Right lobe of liver (tissue), 6 donors: ENCODE measurements at places on chromosomes 2 and 18.
A peak's percentile ranks its signal among the peaks of the same experiment; 100 is the strongest.

DNA sequence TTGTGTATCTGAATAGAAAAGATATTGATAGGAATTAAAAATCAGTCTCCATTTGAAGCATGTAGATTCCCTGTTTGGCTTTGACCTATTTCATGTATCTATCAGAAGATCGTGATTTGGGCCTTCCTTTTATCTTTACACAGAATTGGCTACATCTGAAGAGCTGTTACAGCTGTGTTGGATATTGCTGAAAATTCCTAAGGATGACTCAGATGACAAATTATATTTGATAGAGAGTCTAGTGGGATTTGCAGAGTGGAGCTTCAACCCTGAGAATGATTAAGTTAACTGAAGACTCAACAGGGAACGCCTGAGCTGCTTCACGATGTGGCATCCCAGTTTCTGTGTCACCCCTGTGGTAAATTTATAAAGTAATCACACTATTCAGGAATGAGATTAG, 4.9 kb upstream of the COL3A1 start:
- DNase-seq: no peak

DNA sequence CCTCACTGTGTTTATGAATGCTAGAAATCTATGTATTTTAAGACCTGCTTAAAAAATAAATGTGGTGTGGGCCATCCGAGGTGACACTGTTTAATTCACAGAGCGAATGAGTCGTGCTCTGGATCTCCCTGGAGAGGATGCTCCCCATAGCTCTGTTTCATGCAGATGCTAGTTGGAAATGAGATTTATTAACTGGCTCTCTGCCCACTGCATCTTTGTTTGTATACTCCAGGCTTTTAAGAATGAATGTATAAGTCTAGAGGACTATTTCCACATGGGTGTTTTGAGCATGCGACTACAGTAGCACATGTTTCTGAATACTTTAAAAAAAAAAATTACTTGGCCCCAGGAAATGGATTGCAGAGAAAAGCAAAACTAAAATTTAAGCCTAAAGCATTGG, 3.9 kb downstream of the MAPRE2 start:
- DNase-seq: no peak

GRCh38 chr2:151943461-151943860, 115.2 kb upstream of the ARL5A start:
- no peak for DNase-seq

DNA sequence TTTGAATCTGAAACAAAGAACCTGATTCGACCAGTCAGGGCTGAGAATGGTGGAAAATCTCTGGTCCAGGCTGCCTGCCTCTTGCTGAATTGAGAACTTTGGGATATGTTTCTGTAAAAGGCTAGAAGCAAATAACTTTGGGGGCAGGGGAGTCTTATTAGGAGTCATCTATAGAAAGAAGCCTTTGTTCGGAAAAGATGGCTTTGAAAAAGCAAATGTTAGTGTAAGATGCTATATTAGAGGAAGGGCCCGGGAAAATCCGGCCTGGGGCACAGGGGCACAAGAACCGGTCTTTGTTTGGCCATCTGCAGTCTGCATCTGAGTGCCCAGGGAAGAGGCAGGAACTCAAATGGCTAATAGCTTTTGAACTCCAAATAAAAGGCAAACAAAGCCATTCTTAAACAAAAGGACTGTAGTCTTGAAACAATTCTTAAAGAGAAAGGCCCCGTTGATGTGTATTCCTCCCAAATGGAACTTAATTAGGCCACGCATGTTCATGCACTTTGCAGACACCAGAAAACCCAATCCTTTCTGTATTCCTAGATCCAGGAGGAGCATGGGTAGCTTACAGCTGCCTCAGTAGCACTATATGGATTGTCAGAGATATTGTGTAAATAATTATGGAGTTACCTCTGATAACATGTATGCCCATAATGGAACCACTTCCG, 180.0 kb upstream of the ARL4C start:
- DNase-seq: no peak

- DNase-seq: no peak
These were observed 166.7 kb downstream of the SH3RF3 start for GRCh38 chr2:109295781-109296117.

GRCh38 chr2:191539068-191539467, 138.9 kb upstream of the NABP1 start:
- no peak for DNase-seq

DNA sequence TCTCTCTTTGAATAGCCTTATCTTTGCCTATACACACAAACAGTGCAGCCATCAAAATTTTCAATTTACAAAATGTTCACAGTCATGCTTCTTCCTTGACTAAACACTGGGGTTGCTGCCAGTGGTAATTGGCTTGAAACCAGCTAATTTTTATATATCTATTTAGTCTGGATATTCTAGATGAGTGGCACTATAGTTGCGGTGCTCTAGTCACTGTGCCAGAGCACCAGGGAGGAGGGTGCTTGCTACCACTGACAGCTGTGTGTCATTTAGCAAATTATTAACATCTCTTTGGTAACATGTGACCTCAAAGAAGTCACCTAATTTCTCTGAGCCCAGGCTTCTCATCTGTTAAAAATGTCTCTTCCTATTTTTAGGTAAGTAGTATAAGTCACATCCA, 130.4 kb downstream of the MEIS1 start:
- no peak for DNase-seq

DNA sequence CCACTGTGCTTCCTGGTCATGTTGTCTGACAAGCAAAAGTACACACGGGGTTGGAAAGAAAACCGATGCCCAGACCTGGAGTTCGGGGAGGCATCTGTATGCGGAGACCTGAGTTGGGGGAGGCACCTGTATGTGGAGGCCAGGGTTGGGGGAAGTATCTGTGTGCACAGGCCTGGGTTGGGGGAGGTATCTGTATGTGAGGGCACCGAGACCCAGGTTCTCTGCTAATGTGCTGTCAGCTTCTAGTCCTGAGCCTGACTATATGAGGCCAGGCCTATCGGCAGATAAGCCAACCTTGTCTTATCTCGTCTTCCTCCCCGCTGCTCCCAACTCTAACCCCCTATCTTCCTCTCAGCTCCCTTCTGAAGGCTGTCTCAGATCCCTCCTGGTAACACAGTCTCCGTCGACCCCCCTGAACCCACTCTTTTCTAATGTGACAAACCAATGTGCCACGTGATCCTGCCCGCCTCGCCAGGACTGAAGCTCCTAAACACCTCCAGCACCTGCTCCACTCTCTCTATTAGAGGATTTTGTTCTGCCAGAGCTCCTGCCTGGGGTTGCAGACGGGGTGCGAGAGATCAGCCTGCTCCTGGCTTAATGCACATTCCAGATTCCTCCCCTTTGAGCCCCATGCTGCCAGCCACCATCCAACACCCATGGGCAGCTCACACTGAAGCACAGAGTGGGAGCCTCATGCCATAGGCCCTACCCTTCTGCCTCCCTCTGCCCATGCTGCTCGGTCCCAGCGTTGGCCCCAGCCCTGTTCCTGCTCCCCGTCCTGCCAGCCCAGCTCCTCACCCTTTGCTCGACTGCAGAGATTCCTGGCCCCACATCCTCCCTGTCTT, 188.4 kb downstream of the SH3BP4 start:
- no peak for DNase-seq

- no peak for DNase-seq
These were observed 106.2 kb downstream of the COBLL1 start for GRCh38 chr2:164735309-164735919.

DNA sequence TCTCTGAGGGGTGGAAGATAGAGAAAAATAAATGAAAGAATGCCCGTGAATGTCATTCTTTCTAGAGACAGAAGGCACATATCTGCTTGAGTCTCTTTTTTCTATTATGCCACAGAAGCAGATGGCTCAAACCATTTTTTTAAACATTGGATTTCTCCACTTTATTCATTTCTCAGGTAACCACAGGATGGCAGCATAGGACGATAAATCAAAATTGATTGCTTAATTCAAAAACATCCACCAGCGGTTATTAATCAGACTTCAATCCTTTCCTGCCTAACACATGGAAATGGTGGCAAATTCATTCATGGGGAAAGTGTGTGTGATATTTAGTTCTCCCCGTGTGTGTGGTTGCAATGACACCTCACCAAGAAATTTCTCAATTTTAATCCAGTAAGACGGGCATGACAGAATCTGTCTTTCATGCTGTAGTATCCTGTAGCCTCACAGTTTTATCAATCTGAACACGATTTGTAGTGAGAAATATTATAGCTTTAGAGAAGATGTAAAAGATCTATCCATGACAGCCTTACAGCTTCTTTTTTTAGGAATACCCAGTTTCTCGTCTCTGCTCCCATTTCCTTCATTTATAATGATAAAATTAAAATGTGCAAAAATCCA, 72.2 kb downstream of the DSC3 start:
- DNase-seq: no peak

DNA sequence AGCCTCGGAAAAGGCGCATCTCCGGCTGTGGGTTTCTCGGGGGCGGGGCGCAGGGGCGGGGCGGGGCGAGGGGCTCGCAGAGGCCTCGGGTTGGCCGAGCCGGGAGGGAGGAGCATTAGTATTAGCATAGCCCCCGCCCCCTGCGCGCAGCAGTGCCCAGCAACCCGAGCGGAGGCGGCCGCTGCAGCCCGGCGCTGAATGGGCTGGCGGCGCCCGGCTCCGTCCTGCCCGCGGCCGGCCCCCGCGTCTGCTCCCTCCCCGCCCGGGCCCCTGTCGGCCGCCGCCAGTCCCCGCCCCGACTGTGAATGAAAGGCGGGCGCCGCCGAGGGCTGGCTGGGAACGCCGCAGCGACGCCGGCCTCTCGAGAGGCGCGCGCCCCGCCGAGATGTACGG, at the start of gene EFR3B:
Gene EFR3B (plus strand): TSS at position 149 of the 393 bp plus-strand sequence. CDS start 237 bp downstream, at position 386.
- DNase-seq: peak; percentile 97

GRCh38 chr2:189698020-189698887, 23.8 kb downstream of the ANKAR start:
- DNase-seq: peak; percentile 63

- peak; percentile 89 for DNase-seq
These were observed at the start of gene RTKN for GRCh38 chr2:74441690-74442482. Gene RTKN, minus strand, starts transcription at chr2:74441937. Its CDS starts 121 bp downstream, at chr2:74441816.

DNA sequence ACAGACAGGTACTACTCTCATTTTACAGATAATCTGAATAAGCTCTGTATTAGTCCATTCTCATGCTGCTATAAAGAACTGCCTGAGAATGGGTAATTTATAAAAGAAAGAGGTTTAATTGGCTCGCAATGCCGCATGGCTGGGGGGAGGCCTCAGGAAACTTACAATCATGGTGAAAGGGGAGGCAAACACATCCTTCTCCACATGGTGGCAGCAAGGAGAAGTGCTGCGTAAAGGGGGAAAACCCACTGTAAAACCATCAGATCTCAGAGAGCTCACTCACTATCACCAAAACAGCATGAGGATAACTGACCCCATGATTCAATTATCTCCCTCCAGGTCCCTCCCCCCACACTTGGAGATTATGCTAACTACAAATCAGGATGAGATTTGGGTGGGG, 254.4 kb downstream of the KCNE4 start:
- no peak for DNase-seq

- DNase-seq: no peak
These were observed 225.4 kb downstream of the LOXHD1 start for GRCh38 chr18:46431522-46432171.

GRCh38 chr2:15038366-15039364, 406.1 kb downstream of the LRATD1 start:
- DNase-seq: no peak

- no peak for DNase-seq
These were observed 13.6 kb downstream of the EFR3B start for GRCh38 chr2:25055376-25055920.

GRCh38 chr2:171550613-171551012, 28.3 kb downstream of the CYBRD1 start:
- DNase-seq: no peak

DNA sequence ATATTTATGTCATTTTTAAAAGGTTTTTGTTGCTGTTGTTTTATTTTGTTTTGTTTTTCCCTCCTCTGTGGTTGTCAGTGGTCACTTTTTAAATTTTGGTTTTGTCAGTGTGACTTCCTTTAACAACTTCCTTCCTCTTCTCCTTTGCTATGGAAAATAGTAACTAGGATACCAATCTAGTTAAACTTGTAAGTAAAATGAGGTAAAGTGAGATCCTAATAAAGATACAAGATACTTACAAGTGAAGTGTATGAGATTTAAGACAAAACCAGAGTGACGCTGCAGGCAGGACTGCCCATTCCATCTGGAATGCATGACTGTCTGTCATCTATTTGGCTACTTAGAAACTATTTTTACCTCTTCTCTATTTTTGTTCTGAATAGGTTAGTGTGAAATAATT, 30.6 kb upstream of the CREB1 start:
- DNase-seq: no peak

DNA sequence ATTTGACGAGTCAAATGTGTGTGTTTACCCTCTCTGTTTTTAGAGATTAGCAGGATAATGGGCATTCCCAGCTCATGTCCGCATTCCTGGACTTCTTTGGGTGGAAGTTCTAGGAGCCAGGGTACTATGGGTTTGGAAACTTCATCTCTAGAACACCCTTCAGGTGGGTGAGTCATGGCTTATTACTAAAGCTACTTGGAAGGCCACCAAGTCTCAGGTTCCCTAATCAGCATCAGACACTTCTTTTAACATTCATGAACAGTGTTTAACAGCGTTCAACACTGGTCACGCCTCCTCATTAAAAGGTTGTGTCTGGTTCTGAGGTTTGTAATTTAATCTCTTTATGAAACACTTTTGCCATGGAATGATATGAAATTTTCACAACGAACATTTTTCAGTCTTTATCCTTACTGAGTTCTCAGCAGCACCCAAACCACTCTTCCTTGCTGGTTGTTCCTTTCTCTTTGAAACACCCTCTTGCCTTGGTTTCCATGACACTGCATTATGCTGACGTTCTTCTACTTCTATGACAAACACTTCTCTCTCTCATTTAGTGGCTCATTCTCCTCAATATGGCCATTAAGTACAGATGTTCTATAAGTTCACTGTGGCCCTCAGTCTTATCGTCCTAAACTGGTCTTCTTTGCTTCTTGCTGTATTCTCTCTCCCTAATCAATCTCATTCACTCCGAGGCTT, 49.3 kb downstream of the MMADHC start:
- no peak for DNase-seq

- DNase-seq: no peak
These were observed 164.1 kb upstream of the CELF4 start for GRCh38 chr18:37729716-37730115.

DNA sequence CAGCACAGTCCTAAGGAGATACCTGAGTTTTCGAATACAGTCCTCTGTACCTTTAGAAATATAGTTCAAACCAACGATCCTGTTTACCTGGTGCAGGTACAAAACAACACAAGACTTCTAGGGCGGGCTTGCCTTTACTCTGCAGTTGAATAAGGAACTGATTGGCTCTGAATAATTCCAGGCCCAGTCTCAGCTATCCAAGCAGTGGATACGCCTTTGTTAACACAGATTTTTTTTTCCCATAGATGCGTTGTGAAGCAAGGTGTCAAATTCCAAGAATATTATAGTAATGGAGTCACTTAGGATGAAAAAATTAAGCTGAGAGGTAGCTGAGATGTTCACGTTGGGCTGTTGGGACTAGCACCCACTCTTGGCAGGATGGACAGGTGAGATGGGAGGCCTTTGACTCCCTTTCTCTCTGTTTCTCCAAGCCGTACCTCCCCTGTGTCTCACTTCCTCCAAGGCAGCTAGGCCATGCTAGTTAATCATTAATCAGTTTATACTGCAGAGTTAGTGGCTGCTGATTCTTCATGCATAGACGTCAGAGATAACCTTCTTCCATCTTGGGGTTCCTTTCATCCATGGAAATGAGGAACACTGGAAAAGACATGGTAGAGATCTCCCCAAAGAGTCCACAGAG, 380.8 kb upstream of the ACVR2A start:
- DNase-seq: no peak

- DNase-seq: peak; percentile 63
These were observed 23.8 kb downstream of the FBXO41 start for GRCh38 chr2:73260338-73260984.
